ENCODE measurements at places on chromosomes 16 and 17.

DNA sequence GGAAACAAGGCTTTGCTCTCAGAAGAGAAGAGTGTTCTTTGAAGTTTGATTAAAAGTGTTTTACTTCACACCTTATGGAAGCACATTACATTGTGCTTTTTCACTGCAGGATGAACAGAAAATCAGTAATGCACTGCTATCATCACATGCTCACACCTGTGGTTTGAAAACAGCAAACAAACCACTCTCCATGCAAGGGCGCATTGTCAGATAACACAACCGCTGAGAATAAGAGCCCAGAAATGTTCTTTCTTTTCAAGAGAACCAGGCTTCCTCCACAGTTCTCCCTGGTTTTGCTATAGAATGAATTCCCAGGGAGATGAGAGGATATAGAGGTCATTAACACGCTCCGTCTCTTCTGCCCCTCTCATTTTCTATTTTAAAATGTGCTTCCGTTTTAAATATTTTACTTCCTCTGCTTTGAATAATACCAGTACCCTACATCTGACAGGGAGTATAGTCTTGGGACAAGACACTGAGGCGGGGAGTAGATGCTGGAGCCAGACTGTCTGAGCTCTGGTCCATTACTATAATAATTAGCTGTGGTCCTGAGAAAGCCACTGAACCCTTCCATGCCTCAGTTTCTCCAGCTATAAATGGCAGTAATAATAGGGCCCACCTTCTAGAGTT, 71.6 kb downstream of the CDK5R1 start:
- no peak for DNase-seq

GRCh38 chr17:78998311-78999055, 11.1 kb downstream of the CANT1 start:
- no peak for DNase-seq

DNA sequence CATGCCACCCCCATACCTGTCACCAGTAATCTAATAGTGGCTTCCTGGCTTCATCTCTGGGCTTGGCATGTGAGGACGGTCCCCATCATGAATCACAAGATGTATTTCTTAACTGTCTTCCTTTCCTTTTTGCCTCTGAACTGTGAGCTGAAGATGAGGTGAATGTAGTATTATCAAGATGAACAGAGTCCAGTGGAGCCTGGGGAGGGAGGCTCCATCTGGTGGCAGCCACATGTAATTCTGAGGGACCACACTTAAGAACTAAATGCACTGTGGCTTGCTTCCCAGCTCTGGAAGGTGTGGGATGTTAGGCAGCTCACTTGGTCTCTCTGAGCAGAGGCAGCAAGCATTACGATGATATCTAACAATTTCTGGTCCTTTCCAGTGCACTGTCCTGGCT, 354.9 kb upstream of the ASIC2 start:
- DNase-seq = no peak

GRCh38 chr16:85308611-85309540, 196.6 kb upstream of the CIBAR2 start:
- no peak for DNase-seq

GRCh38 chr16:9139965-9140364, 48.5 kb downstream of the HAPSTR1 start:
- no peak for DNase-seq

GRCh38 chr17:21066394-21066793, 23.6 kb upstream of the USP22 start:
- no peak for DNase-seq

DNA sequence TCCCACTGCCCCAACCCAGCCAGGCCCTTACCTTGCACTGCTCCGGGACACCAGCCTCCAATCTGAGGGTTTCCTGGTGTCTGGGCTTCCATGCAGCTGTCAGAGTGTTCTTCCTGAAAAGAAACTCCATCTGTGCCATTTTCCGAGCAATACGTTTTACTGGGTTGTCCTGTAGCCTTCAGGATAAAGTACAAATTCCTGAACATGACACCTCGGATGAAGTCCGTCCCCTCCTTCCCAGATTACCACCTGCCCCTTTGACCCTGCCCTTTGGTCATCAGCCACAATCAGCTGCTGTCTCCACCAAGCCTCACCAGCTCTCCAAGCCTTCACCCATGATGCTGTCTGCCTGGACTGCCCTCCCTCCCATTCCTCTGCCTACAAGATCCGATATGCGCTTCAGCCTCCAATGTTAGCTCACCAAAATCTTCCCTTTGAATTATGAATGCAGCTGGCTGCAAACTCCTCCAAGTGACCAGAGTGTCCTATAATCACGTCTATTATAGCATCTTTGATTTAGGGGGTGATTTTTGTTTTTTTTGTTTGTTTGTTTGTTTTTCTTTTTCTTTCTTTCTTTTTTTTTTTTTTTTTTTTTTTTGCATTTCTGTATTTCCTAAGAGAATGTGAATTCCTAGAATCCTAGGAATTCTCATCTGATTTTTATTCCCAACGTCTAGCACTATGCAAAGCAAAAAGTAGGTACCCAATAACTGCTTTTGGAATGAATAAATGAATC, 60.6 kb upstream of the KIFC3 start:
- no peak for DNase-seq

GRCh38 chr17:43679401-43679800, 17.7 kb upstream of the MEOX1 start:
- DNase-seq = no peak

DNA sequence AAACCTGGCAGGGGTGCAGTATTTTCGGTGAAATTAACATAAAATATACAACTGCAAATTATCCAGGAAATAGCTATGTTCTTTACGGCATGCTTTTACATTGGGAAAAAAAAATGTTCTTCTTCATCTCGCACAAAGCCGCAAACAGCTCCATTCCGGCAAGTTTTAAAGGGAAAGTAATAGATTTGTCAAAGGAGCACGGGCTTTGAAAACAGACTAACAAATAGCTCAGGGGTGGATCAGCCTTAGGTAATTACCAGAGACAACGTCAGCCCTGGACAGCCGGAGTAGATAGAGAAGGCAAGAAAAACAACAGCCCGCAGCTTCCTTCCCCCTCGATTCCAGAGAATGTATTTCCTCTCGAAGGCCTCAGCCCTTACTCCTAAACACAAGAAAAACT, 222.5 kb downstream of the C16orf78 start:
- DNase-seq = no peak

GRCh38 chr17:36808180-36808661, 129.1 kb upstream of the LHX1 start:
- DNase-seq = no peak

- DNase-seq = peak; percentile 62
Observed at GRCh38 chr17:82338858-82339633, 5.5 kb upstream of the SECTM1 start.

DNA sequence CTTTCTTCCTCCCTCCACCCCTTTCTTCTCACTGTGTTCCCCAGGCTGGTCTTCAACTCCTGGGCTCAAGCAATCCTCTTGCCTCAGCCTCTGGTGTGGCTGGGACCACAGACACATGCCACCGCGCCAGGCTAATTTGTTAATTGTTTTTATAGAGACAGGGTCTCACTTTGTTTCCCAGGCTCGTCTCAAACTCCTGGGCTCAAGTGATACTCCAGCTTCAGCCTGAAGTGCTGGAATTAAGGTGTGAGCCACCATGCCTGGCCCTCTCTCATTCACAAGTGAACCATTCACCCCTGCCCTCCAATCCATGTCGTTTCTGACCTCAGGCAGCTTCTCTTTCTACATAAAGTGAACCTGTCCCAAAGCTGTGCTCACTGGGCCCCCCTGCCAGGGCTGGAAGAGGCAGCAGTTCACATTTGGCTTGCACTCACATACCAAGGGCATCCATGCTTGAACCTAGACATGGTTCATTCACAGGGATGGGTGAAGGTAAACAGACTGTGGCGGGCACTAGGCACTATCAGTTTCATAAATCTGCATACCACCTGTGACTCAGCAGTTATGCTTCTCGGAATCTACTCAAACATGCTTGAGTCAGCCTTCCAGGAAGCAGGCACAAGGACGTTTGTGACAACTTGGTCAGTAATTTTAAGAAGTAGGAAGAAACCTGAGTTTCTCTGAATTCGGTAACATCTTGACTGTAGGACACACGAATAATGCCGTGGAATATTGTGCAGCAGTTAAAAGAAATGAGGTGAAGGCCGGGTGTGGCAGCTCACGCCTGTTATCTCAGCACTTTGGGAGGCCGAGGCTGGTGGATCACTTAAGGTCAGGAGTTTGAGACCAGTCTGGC, 6.0 kb upstream of the RNF213 start:
- peak; percentile 64 for DNase-seq

DNA sequence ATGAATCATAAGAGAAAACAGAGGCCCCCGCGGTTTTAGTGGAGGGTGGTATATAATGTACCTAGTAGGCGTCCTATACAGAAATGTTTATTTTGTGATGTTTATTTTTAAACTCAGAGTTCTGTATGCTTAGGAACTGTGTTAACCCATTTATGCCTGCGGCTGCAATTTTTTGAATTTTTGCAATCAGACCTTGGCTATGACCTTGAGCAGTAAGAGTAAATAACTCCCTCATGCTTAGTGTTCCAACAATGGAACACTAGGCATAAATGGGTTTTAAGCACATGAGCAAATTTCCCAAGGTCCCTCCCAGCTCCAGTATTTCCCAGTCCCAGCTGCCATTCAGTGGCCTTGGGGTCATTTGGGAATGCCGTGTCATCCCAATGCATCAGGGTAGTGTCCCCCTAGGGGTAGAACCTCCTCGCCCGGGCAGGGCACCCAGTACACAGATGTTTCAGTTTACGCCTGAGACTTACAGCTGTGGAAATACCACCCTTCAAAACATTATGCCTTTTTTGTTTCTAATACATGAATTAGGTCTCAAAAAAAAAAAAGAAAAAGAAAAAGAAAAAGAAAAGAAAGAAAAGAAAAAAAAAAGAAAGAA, 605.8 kb upstream of the CDH11 start:
- DNase-seq = no peak

- DNase-seq = no peak
Observed at GRCh38 chr16:78225919-78226318, 126.5 kb downstream of the WWOX start.

- DNase-seq = no peak
Observed at GRCh38 chr17:56499799-56500388, 93.6 kb upstream of the NOG start.

DNA sequence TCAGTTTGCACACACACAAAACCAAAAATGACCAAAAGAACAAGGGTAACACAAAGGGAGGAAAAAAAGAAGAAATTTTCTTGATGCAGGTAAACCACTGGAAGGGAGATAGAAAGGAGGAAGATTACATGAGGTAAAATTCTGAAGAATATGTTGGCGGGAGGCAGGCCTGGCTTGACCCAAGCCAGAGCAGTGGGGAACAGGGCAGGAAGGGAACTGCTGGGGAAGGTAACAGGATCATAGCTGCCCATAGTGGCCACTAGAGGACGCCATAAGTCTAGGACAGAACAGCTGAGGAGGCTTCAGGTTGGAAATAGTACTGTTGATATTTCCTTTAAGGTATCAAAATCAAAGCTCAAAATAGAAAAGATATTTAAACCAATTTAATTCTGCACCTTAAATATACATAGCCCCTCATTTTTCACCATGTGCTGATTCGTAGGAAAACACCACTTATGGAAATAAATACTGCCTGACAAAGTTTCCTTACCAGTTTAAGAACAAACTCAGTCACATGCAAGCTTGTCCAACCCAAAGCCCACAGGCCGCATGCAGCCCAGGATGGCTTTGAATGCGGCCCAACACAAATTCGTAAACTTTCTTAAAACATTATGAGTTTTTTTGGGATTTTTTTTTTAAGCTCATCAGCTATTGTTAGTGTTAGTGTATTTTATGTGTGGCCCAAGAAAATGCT, 15.5 kb downstream of the VPS35 start:
- DNase-seq = no peak

DNA sequence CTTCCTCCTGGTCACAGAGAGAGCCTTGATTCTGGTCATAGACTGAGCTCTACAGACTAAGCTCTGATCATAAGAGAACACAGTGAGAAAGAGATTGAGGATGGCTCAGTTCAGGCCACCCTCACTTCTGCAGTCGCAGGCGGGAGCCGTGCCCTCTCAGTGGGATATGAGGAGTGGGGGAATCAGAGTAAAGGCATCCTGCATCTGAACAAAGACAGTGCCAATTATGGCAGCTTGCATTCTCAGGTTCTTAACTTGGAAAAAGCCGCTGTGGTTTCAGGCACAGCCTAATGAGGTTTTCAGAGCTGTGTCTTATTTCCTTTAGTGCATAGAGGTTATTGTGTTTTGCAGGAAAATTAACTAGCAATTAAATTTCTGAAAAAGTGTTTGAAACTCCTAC, 134.4 kb upstream of the NLRP1 start:
- DNase-seq = no peak

- DNase-seq = no peak
Observed at GRCh38 chr17:55768936-55769624, 18.2 kb downstream of the PCTP start.

DNA sequence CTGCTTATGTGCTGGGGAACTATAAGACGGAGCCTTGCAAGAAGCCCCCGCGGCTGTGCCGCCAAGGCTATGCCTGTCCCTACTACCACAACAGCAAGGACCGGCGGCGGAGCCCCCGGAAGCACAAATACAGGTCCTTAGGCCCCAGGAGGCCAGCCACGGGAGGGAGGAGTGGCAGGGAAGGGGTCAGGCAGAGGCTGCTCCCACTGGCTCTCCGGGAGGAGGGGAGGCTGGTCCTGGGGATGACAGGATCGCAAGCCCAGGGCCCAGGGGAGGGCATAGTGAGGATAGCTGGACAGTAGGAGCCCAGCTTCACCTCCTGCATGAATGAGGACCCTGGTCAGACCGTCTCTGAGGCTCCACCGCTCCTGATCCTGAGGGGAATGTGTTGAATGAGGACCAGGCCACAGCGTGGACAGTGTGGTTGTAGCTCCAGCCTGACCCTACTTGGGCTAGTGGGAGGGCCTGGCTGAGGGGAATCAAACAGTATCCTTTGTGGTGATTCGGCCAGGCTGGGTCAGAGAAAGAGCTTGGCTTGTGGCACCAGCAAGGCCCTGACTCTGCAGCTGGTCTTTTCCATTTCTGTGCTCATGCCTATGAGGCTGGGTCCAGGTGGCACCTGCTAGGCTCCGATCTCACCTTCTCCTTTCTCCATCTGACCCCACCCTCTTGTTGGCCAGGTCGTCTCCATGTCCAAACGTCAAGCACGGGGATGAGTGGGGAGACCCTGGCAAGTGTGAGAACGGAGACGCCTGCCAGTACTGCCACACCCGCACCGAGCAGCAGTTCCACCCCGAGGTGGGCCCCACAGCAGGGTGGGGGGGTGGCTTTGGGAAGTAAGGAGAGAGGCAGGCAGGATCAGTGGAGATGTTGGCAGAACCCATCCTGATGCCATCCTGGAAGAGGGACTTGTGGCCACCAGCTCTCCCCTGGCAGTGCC, 28.7 kb downstream of the UNK start:
- no peak for DNase-seq

DNA sequence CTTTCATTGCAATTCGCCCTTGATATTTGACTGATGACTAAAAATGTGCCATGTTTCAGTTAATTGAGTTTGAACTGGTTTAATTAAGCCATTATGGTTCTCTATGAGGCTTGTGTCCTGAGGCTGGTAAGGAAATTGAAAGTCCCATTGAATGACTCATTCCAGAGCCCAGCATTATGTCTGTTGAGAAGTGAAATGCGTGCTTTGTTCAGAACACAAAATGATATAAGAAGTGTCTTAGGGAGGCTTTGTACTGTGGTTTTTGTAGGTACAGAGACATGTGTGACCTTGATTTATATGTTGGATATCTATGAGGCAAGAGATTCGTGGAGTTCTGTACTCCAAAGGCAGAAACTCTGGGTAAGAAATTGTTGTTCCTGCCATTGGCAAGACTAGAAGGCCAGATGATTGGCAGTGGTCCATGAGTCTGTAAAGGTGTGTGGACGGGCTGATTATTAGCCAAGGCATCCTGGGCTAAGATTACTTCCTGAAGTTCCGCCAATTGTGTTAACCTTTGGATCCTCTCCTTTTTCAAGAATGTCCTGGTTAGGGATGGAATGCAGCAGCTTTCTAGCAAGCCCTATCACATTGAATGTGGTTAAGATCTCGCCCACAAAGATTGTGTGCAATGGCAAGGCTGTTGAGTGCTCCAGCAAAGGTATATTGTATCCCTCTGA, 103.7 kb downstream of the NPIPB5 start:
- DNase-seq = no peak

Measured in T1000 (cell line).